Left colon (tissue), 2 donors: ENCODE measurements at places on chromosomes 7 and 10. TPM values are rescaled to one million over a fixed set of nuclear protein-coding genes. Genes with fewer than 3 reads are reported as not detected.

DNA sequence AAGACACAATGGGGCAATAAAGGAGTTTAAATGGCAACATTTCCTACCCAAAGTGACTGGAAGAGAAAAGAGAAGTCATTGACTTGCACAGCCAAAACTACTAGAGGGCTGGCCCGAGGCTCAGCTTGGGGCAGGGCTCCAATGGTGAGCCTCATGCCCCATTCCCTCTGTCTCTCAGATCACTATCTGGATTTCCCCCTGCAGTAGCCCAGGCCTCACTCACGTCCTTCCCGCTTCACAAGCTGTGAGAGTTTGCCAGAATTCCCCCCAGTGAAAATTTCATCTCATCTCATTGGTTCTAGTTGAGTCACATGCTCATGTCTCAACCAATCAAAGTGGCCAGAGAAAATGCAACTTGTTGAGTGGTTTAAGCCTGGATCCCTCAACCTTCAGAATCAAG lies 181.3 kb downstream of the WDR11 start:
- no peak for DNase-seq

DNA sequence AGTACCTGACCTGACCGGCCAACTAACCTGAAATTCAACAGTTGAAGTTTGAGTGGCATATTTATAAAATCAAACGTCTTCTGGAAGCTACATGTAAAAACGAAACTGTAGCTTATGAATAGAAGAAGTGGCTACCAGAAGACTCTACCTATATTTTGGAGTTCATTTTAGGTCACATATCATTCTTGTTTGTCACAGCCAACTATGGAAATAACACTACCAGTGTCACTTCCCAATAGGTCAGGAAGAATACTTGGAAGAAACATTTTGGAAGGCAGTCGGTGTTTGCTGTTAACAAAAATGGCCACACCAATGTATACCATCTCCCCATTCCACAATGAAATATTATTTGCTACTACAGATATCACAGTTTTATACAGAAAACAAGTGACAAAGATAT lies 12.6 kb downstream of the TWIST1 start:
- DNase-seq = no peak

Gene NRF1
- 13.0 TPM for total RNA-seq

GRCh38 chr7:70694434-70694970 lies 437.4 kb upstream of the GALNT17 start:
- DNase-seq = peak; percentile 47

DNA sequence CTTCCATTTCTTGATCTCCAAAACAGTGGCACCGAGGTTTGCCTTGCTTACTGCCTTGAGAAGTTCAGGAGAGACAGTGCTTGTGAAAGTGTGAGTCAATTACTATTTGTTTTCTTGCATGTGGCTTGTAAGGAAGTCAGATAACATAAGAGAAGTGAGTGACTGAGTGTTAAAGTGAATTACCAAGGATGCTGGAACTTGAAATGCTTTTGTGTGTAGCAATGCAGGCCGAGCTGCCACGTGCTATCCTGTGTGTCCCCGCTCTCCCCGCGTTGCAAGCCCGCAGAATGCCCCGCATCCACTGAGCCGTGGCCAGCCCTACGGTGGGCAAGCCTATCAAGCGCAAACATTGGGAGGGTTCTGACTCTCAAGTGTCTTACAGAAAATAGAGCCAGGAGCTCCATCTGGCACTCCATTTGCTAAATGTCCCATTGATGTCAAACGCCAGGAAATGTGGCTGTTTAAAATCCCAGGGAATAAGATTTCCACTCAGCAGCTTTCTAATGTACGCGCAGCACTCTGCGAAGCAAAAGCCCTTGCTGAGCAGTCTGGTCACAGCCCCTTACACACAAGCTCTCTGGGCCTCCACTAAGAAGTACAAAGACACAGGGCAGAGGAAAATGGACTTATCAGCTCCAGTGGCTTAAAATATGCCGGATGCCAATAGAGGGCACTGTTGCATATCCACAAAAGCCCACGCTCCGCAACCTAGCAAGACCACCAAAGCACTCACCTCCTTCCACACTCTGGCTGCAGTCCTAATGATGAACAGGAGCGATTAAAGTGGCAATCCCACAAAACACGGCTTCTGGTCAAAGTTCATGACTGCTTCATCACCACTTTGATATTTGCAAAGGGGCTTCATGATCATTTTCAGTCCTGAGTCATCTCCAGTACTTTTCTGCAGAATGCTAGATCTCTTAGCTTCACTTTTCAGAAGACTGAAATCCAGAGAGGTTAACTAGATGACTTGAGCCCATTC lies 158.0 kb upstream of the ITGB1 start:
- no peak for DNase-seq

Gene ANKRD61
- total RNA-seq = not detected

DNA sequence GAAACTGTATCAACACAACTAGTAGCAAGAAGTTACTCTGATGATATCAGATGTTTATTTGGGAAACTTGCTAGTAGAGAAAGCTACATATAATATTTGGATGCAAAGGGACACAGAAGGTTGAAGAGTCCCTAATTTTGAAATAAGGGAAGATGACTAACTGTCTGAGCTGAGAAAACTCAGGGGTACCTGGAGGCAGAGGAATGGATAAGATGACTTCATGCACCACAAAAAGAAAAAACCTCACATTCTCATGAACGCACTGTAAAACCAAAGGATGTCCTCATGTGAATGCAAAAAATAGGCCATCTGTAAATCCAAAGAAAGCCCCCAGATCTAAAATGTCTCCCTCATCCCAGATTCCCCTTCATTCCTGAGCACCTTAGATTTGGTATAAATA lies 29.3 kb downstream of the PRSS2 start:
- DNase-seq = no peak

DNA sequence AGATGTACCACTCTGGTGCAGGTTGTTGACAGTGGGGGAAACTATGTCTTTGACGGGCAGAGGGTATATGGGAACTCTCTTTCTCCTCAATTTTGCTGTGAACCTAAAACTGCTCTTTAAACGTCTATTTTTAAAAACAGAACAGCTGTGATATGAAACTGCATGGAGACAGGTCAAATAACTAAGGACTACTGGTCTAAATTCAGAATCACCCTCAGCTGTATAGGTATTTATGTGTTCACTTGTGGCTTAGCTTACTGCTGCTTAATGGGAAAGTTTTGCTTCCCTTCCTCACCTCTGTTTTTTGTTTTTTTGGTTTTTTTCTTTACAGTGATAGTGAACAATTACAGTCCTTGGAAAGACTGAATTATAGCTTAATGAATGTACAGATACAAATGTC lies 86.9 kb upstream of the STRIP2 start:
- no peak for DNase-seq

DNA sequence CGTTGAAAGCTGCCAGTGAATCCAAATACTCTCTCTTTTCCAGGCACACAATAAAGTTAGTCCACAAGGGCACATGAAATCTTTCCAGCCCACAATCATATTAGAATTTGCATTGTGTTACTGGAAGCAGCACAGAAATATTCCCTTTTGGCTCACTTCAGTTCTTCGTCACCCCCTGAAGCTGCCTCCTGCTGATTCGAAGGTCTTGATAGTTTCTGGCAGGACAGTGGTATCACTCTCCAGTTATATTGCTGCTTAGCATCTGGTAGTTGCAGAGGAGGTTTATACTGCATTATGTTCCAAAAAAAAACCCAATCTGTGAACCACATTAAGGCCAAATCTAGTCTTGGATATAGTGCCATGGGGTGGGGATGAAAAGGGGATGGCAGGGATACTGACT lies 253.2 kb downstream of the BICC1 start:
- DNase-seq = no peak

GRCh38 chr7:26777385-26777784 lies 87.0 kb downstream of the SKAP2 start:
- DNase-seq = no peak

Gene CACNB2
- total RNA-seq = 13.3 TPM

DNA sequence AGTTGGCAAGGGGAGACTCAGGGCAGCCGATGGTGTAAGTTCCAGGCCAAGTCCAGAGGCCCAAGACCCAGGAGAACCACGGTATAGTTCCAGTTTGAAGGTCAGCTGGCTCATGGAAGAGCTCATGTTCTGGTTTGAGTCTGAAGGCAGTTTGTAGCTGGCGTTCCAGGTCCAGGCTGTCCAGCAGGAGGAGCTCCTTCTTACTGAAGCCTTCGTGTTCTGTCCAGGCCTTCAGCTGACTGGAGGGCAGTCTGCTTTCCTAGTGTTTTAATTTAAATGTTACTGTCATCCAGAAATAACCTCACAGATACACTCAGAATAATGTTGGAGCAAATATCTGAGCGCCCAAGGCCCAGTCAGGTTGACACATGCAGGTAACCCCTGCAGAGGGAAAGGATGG lies 4.2 kb downstream of the SUN1 start:
- peak; percentile 57 for DNase-seq

DNA sequence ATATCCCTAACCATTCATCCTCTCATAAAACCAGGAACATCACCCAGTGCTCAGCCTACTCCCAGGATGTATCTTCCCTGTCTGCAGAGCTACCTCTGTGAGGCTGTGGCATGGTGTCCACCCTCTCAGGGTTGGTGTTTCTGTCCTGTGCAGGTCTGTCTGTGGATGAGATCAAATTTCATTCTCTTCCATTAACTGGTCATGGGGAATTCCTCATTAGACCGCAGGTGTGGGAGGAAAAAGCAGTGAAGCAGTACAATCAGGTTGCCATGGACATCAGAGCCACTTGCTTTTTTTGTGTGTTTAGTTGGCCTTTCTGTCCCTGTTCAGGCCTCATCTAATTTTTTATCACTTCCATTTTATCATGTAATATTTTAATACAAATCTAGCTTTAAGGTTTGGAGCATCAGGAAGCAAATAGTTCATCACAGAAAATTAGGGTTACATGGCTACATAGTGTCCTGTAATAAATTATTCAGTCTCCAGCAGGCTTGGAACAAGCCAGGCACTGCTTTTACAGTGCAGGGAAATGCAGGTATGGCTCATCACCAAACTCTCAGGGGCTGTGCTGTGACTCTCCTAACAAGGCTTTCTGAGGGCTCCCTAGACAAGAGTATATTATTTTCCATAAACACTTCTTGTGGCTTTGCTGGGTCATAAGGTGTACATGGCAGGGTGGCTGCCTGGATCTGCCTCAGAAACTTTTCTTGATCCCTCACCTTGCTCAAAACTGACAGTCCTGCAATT lies 594.9 kb upstream of the IGFBP3 start:
- no peak for DNase-seq

- DNase-seq = no peak
Measured at GRCh38 chr10:99743841-99744240, 11.8 kb downstream of the CUTC start.

DNA sequence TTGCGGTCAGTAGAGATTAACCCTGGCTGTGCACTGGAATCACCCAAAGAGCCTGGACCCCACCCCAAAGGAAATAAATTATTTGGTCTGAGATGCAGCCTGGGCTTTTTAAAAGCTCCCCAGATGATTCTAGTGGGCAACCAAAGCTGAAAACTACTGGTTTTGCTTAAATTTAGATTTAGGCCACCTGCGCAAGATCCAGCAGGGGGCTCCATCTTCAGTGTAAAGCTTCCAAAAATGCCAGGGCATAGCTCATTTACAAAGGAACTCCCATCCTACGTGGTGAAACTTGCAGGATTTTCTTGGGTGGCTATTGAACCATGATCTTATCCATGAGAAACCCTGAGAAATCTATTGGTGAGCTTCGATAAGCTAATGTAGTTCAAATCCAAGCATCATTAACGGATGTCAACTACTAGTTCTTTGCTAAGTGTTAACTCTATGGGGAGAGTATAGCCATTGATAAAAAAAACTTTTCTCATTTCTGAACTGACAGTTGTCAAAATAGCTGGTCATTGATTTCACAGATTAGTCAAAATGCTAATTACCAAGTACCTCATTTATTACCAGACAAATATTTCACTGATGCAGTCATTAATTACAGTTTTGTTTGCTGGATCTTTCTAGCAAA lies 315.3 kb downstream of the LHFPL3 start:
- DNase-seq = no peak

GRCh38 chr10:46285966-46286620 lies 704 bp upstream of the ANTXRL start:
- DNase-seq = no peak

Gene PNLIPRP1
- 0.82 TPM for total RNA-seq

DNA sequence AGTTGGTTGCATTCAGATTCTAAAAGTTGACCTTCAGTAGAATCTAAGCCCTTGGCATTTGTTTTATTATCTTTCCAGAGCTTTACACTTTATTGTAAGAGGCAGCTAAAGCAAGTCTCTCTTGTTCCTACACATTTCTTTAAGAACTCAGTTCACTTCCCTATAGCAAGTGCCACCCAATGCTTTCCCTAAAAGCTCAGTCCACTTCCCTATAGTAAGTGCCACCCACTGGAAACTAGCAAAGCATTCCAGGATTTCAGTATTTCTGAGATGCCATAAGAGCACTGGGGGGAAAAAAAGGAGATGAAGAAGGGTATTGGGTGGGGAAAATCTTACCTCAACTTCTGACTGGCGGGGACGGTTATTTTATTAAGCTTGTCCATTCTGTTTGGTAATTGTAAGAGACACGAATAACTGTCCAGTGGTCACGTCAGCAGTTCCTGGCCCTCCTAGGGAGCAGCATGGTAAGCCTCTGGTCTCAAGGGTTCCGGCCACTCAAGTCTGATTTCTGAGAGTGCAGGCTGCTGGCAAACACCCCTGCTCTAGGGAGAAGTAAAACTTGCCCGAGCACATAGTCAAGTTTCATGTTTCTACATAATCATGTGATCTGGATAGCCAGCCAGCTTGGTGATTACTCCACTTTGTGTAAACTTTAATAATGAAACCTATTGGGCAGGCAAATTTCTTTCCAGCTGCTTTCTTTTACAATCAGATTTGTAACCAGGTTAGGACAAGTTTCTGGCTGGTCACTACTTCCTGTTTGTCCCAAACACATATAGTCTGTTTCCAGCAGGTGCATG lies at the start of gene BLNK:
Gene BLNK, minus strand, starts transcription at position 554 of the 800 bp plus-strand sequence. Its CDS starts 171 bp downstream, at position 383.
- DNase-seq = peak; percentile 80

DNA sequence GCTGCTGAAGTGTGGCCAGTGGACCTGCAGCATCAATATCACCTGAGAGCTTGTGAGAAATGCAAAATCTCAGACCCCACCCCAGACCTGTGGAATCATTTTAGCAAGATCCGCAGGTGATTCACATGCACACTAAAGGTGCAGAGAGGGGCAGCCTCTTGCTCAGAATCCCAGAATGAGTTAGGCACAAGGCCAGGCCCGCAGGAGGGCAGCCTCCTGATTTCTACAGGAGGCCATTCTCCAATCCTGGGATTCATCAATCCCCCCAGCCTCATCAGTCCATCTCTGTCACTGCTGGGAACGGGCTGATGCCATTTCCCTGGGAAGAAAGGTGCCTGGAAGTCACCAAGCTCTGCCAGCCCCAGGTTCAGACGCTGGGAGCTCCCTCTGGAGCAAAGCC lies 63.0 kb upstream of the GPR26 start:
- no peak for DNase-seq

- no peak for DNase-seq
Measured at GRCh38 chr10:129637846-129638245, 170.8 kb downstream of the MGMT start.

Gene SLC26A4
- 0.24 TPM for total RNA-seq

- DNase-seq = no peak
Measured at GRCh38 chr7:14754631-14755030, 147.9 kb downstream of the DGKB start.

Gene GPR158
- total RNA-seq = 0.15 TPM

Gene RTKN2
- total RNA-seq = 1.1 TPM

Gene HABP2
- total RNA-seq = not detected

Gene SPDYE5
- not detected for total RNA-seq
